Cardiac septum (tissue), 1 donor: ENCODE measurements at places on chromosomes 4 and X. TPM values are rescaled to one million over a fixed set of nuclear protein-coding genes. Genes with fewer than 3 reads are reported as not detected.

GRCh38 chrX:136047969-136048368 lies 62.7 kb downstream of the SLC9A6 start:
- DNase-seq, result no peak

GRCh38 chrX:9595174-9595573 lies 130.3 kb downstream of the TBL1X start:
- no peak for DNase-seq

Gene PABPC1L2A
- not detected for total RNA-seq

GRCh38 chr4:108003982-108004515 lies 14.4 kb downstream of the HADH start:
- no peak for DNase-seq

Gene SPRY1
- 50.9 TPM for total RNA-seq
